Neural progenitor cell (in vitro differentiated cells): ENCODE measurements at places on chromosomes 12 and 14. TPM values are rescaled to one million over a fixed set of nuclear protein-coding genes. Genes with fewer than 3 reads are reported as not detected.

The SLC4A8 gene
- 10.1 and 132 TPM in 2 replicates for total RNA-seq

The GPR65 gene
- total RNA-seq: not detected in 2 replicates

The LHX5 gene
- 48.4 and 98.7 TPM in 2 replicates for total RNA-seq

The GARIN6 gene
- not detected in 2 replicates for total RNA-seq

The CD27 gene
- 0.43 TPM in 1 of 2 replicates, not detected in the other for total RNA-seq

The MMP14 gene
- 15.1 and 25.2 TPM in 2 replicates for total RNA-seq

The LRFN5 gene
- total RNA-seq: 0.12 and 0.49 TPM in 2 replicates

The CIROP gene
- total RNA-seq: 0.06 TPM in 1 of 2 replicates, not detected in the other

The LRRC10 gene
- not detected in 2 replicates for total RNA-seq

The TUNAR gene
- total RNA-seq: 13.3 and 14.1 TPM in 2 replicates

The MYF6 gene
- 0.43 and 0.97 TPM in 2 replicates for total RNA-seq

DNA sequence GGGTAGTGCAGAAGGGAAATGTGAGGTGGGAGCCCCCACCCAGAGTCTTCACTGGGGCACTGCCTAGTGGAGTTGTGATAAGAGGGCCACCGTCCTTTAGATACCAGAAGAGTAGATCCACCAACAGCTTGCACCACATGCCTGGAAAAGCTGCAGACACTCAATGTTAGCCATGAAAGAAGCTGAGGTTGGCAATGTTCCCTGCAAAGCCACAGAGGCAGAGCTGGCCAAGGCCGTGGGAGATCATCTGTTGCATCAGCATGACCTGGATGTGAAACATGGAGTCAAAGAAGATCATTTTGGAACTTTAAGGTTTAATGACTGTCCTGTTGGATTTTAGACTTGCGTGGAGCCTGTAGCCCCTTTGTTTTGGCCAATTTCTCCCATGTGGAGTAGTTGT lies 468.4 kb upstream of the FOXG1 start:
- no peak overlapping the region for H3K27ac ChIP-seq
- no peaks in the 10 kb centered on the region for H3K36me3 ChIP-seq
- no peak overlapping the region for H3K4me3 ChIP-seq
- no peaks in the 10 kb centered on the region for H3K4me1 ChIP-seq
- no peaks in the 10 kb centered on the region for H3K27me3 ChIP-seq

GRCh38 chr12:101552277-101552676 lies 42.5 kb upstream of the MYBPC1 start:
- no peaks in the 10 kb centered on the region for H3K36me3 ChIP-seq
- H3K4me1 ChIP-seq: no peaks in the 10 kb centered on the region
- no peak for DNase-seq
- no peaks in the 10 kb centered on the region for H3K27me3 ChIP-seq
- H3K27ac ChIP-seq: no peak overlapping the region

GRCh38 chr12:49041881-49042484 lies 18.6 kb downstream of the KMT2D start:
- no peak overlapping the region for H3K4me3 ChIP-seq
- no peaks in the 10 kb centered on the region for H3K36me3 ChIP-seq
- no peak for DNase-seq
- H3K4me1 ChIP-seq: no peaks in the 10 kb centered on the region
- H3K27me3 ChIP-seq: no peaks in the 10 kb centered on the region

- no peak overlapping the region for H3K4me3 ChIP-seq
- no peaks in the 10 kb centered on the region for H3K36me3 ChIP-seq
- no peak overlapping the region for H3K27ac ChIP-seq
- H3K27me3 ChIP-seq: no peaks in the 10 kb centered on the region
- no peaks in the 10 kb centered on the region for H3K4me1 ChIP-seq
- no peak for DNase-seq
Observed at GRCh38 chr12:88836156-88836555, 255.9 kb upstream of the KITLG start.

GRCh38 chr12:128743916-128744315 lies 79.8 kb downstream of the SLC15A4 start:
- H3K4me1 ChIP-seq: peaks cover 10% of the 10 kb centered on the region
- no peak overlapping the region for H3K4me3 ChIP-seq
- peak; percentile 34 for DNase-seq
- H3K27me3 ChIP-seq: no peaks in the 10 kb centered on the region

- no peak for DNase-seq
- H3K4me3 ChIP-seq: no peak overlapping the region
Observed at GRCh38 chr12:2314492-2314891, 261.7 kb downstream of the CACNA1C start.

DNA sequence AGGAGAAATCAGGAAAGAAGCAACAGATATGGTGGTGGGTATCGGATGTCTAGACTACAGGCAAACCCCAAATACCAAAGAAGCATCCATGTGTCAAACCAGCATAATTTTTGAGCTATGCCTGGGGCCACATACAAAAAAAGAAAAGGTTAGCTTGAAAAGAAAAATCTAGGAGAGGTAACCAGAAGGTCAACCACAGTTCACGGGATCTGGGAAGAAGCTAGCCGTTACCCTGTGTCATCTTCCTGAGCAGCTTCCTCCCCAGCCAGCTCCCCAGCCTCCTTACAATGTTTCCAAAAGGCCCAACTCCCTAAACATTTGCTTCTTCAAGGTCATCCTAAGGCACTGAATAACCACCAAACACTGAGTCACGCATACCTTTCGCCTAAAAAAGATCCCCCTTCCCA lies 3.1 kb downstream of the SINHCAF start:
- H3K4me3 ChIP-seq: peak overlapping the region; percentile 85
- no peaks in the 10 kb centered on the region for H3K27me3 ChIP-seq
- H3K27ac ChIP-seq: peak overlapping the region; percentile 93
- H3K36me3 ChIP-seq: no peaks in the 10 kb centered on the region
- DNase-seq: peak; percentile 33

DNA sequence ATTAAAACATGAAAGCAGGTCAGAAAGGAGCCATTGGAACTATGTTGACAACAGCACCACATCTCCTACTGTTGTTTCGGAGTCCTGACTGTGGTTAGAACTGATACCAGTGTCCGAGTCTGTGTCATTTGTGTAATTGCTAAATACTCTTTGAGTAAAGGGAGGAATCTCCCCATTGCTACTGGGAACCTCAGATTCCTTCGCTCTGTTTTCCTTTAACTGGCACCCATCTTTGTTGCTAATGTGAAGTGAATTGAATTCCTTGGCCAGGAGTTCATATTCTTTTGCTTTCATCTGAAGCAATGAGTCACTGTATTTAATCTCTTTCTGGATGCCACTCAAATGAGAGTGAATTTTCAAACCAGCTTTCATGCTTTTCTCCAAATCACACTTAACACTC lies 31.5 kb downstream of the RASSF9 start:
- no peaks in the 10 kb centered on the region for H3K36me3 ChIP-seq
- DNase-seq: no peak
- no peaks in the 10 kb centered on the region for H3K4me1 ChIP-seq
- H3K4me3 ChIP-seq: no peak overlapping the region
- H3K27me3 ChIP-seq: no peaks in the 10 kb centered on the region

- H3K27me3 ChIP-seq: peaks cover 23% of the 10 kb centered on the region
- H3K27ac ChIP-seq: no peak overlapping the region
- H3K36me3 ChIP-seq: no peaks in the 10 kb centered on the region
Observed at GRCh38 chr14:59190372-59190771, 1.9 kb downstream of the DAAM1 start.

GRCh38 chr12:123398550-123399254 lies 14.8 kb downstream of the KMT5A start:
- H3K36me3 ChIP-seq: no peaks in the 10 kb centered on the region
- H3K27me3 ChIP-seq: no peaks in the 10 kb centered on the region
- DNase-seq: no peak
- no peak overlapping the region for H3K4me3 ChIP-seq
- H3K27ac ChIP-seq: no peak overlapping the region

DNA sequence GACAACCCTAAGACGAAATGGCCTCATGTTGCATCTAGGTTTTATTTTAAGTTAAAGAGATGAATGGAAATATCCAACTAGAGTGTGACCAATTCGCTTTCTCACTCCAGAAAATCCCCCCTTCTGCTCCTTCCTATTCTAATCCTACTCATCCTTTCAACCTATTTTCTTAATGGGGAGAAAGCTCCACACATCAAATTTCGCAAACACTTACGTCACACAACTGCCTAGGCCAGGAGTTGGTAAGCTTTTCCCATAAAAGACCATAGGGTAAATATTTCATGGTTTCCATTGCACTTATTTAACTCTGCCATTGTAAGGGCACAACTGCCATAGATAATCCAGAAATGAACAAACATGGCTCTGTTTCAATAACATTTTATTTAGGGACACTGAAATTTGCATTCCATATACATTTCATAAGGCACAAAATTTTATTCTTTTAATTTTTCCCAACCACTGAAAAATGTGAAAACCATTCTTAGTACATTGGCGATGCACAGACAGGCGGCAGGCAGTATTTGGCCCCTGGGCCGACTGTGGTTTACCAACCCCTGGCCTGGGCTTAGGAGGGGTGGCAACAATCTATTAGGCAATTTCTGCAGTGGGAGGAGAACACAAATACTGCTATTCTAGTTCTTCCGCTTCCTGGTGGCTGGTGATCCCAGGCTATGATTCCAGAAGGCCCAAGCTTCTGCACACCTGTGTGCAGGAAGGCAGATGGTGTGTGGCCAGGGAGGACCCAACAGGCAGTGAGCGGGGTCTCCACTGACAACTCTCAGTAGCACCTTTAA lies 67.2 kb upstream of the FOXN3 start:
- H3K4me3 ChIP-seq: no peak overlapping the region
- no peaks in the 10 kb centered on the region for H3K27me3 ChIP-seq
- no peaks in the 10 kb centered on the region for H3K36me3 ChIP-seq
- peaks cover 1% of the 10 kb centered on the region for H3K4me1 ChIP-seq
- no peak overlapping the region for H3K27ac ChIP-seq
